Liver (tissue), 10 donors: ENCODE measurements at places on chromosomes 7 and 10. TPM values are rescaled to one million over a fixed set of nuclear protein-coding genes. Genes with fewer than 3 reads are reported as not detected.

GARIN1A gene
- 0.19 TPM for total RNA-seq

SGCE gene
- total RNA-seq = 32.6 TPM

VSTM4 gene
- total RNA-seq = 3.0 TPM

BHLHA15 gene
- total RNA-seq = 1.8 TPM

WNT8B gene
- total RNA-seq = not detected

FANK1 gene
- not detected for total RNA-seq

ASZ1 gene
- not detected for total RNA-seq

NEUROG3 gene
- total RNA-seq = not detected

C10orf105 gene
- not detected for total RNA-seq

HIF1AN gene
- total RNA-seq = 10.1 TPM

LIPM gene
- total RNA-seq = not detected

FAM53B gene
- 24.0 TPM for total RNA-seq

EBLN1 gene
- total RNA-seq = not detected

PDE6C gene
- not detected for total RNA-seq

GIMAP6 gene
- total RNA-seq = 15.0 TPM

POLR2J2 gene
- 5.5 TPM for total RNA-seq

SPDYE3 gene
- not detected for total RNA-seq

CYP3A7 gene
- total RNA-seq = 81.2 TPM

TMEM213 gene
- total RNA-seq = not detected

NKX6-2 gene
- total RNA-seq = not detected

LRMDA gene
- 12.2 TPM for total RNA-seq

PWWP2B gene
- total RNA-seq = 4.1 TPM

ALOX5 gene
- total RNA-seq = 16.9 TPM
